Activated CD8-positive, alpha-beta T cell treated with anti-CD3 and anti-CD28 coated beads, Interleukin-2, amount 10 ng/mL, durations not matched to agents 7 days and 5 days (primary cell): ENCODE measurements at places on chromosomes 5 and 9.

DNA sequence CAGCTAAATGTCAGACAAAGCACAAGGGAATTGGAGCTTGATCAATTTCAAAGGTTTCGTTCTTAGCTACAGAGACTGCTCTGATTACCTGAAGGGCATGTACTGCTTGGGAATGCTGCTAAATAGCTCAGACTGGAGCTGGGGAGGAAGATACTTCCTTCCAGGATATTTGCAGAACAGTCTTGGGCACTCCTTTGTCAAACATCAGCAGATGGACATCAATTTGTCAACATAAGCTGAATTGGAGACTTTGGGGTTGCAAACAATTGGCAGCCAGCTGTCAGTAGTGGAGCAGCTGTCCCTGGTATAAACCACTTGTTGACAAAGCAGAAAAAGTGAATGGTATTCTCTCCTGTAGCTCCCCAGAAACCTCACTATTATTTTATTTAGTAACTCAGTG is 182.0 kb downstream of the CCDC192 start:
- DNase-seq, result no peak

GRCh38 chr9:28927691-28928090 is 1354.4 kb upstream of the C9orf72 start:
- DNase-seq, result no peak

GRCh38 chr5:91229031-91229727 is 153.9 kb downstream of the ARRDC3 start:
- no peak for DNase-seq

DNA sequence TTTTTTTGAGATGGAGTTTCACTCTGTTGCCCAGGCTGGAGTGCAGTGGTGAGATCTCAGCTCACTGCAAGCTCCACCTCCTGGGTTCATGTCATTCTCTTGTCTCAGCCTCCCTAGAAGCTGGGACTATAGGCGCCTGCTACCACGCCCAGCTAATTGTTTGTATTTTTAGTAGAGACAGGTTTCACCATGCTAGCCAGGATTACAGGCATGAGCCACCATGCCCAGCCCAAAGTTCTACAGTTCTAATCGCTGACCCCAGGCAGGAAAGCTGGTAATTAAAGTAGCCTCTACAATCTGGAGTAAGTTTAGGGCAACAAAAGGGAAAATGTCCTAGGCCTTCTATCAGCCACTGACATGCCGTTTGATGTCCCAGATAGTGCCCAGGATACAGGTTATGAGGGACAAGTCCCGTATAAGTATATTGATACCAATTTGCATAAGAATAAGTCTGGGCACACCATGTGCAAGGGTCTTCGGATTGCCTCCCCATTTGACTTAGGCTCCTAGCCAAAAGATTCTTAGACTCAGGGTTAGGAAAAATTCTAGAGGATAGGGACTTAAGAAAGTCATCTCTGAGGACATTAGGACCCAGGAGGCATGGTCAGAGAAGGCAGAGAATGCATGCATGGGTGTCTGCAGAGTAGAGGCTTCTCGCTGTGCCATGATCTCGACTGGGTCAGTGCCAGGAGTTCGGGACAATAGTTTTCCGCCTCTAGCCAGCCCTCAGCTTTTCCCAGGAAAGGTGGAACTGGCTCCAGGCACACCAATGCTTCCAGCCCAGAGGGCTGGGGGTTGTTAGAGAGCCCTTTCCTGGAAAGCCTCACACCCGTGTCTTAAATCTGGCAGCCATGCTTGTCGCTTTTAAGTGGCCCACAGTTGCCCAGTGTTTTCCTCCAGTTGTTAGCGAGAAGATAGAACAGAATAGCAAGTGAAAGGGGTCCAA is 1111.1 kb downstream of the TAF11L14 start:
- DNase-seq, result peak; percentile 64

GRCh38 chr5:136793300-136793699 is 428.0 kb upstream of the TRPC7 start:
- no peak for DNase-seq

DNA sequence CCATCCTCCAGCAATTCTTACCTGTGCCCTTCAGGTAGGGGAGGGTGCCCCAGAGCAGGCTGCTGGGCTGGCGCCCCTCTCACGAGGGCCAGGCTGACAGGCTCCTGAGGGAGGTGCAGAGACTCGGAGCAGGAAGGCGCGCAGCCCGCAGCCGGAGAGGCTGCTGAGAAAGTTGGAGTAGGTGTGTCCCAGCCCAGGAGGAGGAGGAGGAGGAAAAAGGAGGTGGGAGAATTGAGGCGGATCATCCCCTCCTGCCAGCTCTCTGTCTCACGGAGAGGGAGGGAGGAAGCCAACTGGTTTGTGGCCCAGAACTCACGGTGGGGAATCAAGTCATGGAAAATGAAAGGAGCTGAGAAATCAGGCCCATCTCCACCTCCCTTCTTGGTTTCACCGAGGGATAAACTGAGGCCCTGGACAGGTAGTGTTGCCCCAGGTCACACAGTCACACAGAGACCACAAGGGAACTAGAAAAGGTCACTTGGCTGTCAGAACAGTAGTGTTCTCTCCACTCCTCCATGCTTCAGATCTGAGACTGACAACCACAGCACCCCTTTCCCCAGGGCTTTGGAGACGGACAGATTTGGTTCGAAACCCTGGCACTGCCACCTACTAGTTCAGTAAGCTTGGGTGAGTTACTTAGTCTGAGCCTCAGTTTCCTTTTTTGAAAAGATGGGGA is at the start of gene FAT2:
Gene FAT2, minus strand, starts transcription at position 188 of the 676 bp plus-strand sequence. CDS start 22,400 bp downstream, outside the sequence.
- DNase-seq, result no peak

- no peak for DNase-seq
These were observed 97.7 kb downstream of the LHFPL2 start for GRCh38 chr5:78550891-78551290.

DNA sequence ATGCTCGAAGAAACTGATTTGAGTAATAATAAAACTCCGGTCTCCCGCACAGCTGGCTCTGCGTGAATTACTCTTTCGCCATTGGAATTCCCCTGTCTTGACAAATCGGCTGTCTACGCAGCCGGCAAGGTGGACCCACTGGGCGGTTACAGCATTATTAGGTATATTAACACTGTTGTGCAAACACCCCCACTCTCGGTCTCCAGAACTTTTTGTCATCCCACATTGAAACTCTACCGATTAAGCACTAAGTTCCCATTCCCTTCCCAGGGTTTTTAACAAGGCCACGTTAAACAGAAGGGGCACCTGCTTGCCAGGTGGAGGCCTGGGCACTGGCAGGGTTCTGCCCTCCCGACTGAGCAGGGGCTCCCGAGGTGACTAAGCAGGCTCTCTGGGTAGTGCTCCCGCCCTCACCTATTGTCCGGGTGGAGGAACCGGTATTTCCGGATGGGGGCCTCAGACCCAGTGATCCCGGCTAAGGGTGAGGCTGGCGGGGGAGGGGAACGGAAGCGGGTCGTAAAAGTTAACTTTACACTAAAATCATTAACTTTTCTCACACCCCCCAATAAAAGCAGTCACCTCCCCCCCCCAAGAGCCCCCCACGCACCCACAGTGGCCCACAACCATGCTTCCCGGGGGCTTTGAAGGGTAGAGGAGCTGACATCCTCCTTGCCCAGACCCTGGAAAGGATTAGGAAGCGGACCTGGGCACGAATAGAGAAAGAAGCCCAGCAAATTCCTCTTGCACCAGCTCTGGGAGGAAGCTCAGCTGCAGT is 53.5 kb upstream of the TJP2 start:
- peak; percentile 30 for DNase-seq

GRCh38 chr9:111068771-111069170 is 30.5 kb upstream of the LPAR1 start:
- no peak for DNase-seq

- no peak for DNase-seq
These were observed 323.7 kb downstream of the ADAMTS6 start for GRCh38 chr5:65157906-65158603.

DNA sequence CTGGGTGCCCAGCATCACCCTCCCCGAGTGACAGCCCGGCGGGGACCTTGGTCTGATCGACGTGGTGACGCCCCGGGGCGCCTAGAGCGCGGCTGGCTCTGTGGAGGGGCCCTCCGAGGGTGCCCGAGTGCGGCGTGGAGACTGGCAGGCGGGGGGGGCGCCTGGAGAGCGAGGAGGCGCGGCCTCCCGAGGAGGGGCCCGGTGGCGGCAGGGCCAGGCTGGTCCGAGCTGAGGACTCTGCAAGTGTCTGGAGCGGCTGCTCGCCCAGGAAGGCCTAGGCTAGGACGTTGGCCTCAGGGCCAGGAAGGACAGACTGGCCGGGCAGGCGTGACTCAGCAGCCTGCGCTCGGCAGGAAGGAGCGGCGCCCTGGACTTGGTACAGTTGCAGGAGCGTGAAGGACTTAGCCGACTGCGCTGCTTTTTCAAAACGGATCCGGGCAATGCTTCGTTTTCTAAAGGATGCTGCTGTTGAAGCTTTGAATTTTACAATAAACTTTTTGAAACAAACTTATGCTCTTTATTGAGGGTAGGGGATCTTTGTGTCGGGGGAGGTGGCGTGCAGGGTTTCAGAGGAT is 1.3 kb downstream of the GADD45G start:
- peak; percentile 52 for DNase-seq

GRCh38 chr9:77663754-77664153 is 15.6 kb upstream of the GNA14 start:
- DNase-seq, result no peak

GRCh38 chr5:42872865-42873264 is 61.2 kb upstream of the SELENOP start:
- no peak for DNase-seq

- no peak for DNase-seq
These were observed 23.9 kb upstream of the PPP3R2 start for GRCh38 chr9:101618698-101619097.

GRCh38 chr5:3127423-3127911 is 376.0 kb upstream of the IRX2 start:
- no peak for DNase-seq

DNA sequence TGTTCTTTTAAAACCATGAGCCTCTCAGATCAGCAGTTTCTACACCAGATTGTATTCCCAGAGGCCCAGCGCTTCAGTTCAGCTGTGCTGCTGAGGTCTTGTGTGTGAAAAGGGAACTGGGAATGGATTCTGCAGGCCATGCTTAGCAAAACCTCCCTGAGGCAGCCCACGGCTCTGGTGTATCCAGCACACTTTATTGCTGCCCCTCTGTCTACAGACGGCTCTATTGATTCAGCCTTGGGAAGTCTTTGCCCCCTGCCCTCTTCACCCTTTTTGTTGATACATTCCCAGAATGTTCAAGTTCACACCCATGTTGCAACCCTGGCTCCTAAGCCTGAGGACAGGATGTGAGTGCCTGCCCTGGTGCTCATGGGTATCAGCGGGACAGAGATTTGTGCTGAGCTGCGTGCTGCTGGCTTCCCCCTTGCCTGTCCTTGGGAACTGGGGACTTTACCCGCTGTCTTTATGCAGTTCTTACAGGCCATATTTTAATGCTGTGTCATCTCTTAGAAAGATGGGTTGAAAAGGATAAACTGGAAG is 37.3 kb downstream of the ARHGAP26 start:
- DNase-seq, result no peak

- no peak for DNase-seq
These were observed 32.9 kb downstream of the NDUFS6 start for GRCh38 chr5:1834022-1834551.

DNA sequence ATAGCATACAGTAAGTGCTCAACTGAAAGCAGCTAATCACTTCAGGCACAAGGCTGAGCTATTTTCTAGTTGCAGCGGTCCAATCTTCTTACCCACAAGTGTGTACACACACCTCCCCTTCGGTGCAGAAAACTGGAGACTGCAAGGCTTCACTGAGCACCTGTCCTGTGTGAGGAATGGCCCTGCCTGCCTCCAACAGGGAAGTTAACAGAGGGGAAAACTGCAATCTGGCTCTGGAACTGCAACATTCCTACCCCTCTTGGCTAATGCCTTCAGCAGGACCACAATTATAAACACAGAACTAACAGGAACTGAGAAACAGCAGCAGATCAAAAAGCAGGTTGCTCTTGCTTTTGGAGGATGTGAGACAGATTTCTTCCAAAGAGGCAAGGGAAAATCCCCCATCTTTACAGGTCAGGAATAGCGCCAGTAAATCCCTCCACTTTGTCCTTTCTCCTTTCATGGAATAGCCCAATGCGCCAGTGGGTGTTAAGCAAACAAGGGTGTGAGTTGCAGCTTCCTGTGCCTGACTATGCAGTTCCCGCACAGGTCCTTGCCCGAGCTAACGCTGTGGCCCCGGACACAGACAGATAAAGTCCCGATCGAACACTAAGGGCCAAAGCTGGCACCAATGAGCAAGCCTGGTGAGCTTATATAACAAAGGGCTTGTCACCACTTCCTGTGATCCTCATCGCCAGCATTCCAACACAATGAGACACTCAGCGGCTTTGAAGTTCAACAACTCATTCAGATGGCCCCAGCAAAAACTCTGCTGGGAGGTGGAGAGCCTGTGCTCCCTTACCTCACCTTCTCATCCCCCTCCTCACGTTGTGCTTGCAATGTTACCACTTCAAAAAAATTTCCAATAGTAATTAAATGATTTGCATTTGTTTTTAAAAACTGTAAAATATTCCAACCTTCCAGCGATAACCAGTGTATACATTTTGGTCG is 21.5 kb downstream of the SHB start:
- no peak for DNase-seq

DNA sequence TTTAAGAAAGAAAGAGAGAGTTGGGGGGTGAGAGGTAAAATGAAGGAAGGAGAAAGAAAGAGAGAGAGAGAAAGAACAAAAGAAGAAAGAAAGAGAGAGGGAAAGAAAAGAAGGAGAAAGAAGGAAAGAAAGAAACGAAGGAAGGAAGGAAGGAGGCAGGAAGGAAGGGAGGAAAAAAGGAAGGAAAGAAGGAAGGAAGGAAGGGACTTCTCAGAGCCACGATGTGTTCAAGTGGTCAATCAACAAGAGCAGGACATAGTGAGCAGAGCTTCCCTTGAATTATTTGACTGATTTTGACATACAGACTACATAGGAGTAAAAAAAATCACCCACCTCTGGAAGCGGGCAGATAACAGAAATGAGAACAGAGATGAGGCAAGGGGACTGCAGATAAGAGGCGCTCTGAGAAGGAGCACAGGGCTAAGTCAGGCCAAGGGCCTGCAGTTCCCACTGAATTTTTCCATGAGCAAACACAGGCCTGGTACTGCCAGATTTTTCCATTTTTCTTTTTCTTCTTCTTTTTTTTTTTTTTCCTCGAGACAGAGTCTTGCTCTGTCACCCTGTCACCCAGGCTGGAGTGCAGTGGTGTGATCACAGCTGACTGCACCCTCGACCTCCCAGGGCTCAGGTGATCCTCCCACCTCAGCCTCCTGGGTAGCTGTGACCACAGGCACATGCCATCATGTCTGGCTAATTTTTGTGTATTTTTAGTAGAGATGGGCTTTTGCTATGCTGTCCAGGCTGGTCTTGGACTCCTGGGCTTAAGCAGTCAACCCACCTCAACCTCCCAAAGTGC is 77.7 kb upstream of the IL17B start:
- no peak for DNase-seq

GRCh38 chr5:149294872-149295829 is 23.5 kb downstream of the AFAP1L1 start:
- DNase-seq, result no peak
